NCI-H1105 (cell line): ENCODE measurements at places on chromosomes 3 and 15.

DNA sequence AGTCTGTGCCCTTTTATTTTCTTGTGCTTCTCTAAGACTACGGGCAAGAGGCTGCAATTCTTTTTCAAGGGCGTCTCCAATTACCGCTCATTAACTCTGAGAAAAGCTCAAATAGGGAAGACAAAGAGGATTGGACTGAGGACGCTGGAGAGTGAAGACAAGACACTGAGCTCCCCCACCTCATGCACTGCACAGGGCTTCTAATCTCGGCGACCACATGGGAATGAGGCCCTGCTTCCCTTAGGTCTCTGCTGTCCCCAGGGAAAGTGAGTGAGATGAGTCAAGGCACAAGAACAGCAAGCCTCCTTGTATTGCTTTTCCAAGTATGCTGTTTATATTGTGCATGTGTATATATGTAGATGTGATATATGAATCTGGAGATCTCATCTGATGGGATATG is 392.2 kb upstream of the CFAP20DC start:
- no peak for DNase-seq

DNA sequence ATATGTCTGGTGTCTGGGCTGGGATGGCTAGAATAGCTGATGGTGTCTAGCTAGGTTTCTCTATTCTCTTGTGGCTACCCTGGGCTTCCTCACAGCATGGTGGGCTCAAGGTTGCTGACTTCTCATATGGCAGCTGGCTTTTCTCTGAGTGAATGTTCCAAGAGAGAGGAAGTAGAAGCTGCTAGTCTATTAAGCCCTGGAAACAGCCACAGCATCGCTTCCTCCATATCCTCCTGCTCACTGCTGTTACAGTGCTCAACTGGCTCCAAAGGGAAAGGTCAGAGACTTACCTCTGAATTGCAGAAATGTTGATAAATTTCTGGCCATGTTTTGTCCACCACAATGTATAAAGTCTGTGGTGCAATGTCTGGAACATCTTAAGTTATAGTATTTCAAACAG is 299.9 kb upstream of the ADAMTS9 start:
- DNase-seq, result no peak

- DNase-seq, result peak; percentile 61
These were observed 189.9 kb downstream of the LPP start for GRCh38 chr3:188343894-188344293.

DNA sequence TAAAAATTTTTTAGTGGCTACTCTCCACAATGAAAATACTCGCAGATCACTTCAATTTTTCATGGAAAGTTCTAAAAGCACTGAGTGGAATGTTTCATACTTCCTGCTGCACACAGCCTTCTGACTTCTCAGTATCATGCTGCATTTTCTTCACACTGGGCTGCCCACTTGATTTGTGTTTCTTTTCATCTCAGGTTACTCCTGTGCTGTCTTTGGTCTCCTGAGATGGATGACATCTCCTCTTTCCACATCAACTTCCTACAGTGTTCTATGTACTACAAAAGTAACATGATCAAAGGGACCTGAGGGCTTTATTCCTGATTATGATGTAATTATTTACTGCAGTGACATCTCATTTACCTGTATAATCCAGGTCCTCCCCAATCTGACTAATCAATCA is 927.7 kb downstream of the ROBO2 start:
- no peak for DNase-seq

DNA sequence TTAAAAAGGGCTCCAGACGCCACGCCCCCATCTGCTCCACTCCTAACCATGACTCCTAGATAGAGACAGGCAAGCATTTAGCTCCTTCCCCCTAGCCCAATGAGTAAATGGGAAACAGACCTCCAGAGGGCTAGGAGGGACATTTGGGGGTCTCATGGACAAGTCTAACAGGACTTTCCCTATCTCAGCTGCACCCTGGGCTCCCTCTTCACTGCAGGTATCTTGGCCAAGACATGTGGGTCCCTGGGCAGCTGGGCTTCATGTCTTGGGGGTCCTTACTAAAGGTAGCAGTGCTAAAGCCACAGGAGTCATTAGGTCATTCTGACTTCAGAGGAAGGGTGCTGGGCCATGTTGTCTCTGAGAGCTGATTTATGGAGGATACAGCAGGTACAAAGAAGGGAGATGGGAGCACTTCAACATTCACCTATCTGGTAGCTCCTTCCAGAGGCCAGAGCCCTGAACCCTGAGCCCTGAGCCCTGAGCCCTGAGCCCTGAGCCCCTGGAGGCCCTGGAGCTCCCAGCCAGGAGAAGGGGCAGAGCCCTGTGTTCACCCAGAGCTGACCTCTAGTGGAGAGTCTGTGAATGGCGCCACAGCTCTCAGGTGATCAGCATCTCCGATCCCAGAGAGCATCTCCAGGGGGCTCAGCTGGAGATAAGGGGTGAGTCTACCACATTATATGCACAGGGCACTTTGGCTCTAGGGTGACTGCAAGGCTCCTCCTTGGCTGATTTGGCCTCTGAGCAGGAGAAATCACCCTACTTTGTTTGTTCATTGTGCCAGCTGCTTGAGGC is 40.1 kb upstream of the EPHB1 start:
- no peak for DNase-seq

GRCh38 chr15:78775472-78775871 is 35.8 kb downstream of the ADAMTS7 start:
- no peak for DNase-seq

GRCh38 chr3:42745776-42746454 is 27.1 kb downstream of the CCDC13 start:
- no peak for DNase-seq

DNA sequence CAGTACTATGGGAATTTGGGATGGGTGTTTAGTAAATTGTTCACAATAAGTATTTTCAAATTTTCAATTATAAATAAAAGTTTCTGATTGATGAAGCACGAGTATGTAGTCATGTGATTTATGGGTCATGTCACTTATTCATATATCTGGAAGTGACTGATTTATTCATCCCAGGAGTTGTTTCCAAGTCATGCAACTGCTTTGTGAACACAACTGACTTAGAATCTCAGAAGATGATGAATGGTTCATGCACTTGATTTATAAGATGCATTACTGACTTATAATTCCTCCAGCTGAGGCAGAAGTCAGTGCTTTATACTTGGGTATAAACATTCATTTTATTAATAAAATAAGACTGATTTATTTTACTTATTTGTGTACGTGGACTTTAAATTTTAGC is 137.8 kb upstream of the CBLB start:
- no peak for DNase-seq

GRCh38 chr15:52115598-52116427 is 3.2 kb upstream of the BCL2L10 start:
- no peak for DNase-seq

- peak; percentile 47 for DNase-seq
These were observed 279.1 kb upstream of the THRB start for GRCh38 chr3:24773798-24774197.

DNA sequence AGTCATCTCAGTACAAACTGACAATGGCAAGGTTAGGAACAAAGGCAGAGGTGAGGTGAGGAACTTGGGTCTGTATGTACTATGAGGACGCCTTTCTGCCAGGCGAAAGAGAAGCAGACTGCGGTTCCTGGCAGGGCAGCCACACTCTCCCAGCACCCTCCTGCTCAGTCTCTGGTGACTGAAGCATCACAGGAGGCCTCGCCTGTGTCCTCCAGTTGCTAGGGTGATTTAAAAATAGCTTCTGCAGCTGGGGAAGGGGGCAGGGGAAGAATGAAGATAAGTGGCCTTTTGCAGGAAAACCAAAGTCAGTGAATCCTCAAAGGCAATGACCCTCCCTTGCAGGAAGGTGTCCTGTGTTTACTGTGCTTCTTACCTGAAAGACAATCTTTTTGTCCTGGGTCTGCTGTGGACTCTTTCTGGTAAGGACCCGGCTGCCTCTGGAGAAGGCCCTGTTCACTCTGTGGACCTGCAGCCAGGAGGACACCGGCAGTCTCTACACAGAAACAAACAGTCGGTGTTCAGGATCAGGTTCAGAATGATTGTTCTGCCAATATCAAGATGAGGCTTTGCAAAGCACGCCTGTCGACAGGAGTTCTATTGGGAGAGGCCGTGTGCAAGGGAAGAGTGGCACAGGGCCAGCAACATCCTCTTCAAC is 65.7 kb upstream of the DGKG start:
- no peak for DNase-seq

- DNase-seq, result no peak
These were observed 25.4 kb upstream of the PRSS50 start for GRCh38 chr3:46742992-46743585.

DNA sequence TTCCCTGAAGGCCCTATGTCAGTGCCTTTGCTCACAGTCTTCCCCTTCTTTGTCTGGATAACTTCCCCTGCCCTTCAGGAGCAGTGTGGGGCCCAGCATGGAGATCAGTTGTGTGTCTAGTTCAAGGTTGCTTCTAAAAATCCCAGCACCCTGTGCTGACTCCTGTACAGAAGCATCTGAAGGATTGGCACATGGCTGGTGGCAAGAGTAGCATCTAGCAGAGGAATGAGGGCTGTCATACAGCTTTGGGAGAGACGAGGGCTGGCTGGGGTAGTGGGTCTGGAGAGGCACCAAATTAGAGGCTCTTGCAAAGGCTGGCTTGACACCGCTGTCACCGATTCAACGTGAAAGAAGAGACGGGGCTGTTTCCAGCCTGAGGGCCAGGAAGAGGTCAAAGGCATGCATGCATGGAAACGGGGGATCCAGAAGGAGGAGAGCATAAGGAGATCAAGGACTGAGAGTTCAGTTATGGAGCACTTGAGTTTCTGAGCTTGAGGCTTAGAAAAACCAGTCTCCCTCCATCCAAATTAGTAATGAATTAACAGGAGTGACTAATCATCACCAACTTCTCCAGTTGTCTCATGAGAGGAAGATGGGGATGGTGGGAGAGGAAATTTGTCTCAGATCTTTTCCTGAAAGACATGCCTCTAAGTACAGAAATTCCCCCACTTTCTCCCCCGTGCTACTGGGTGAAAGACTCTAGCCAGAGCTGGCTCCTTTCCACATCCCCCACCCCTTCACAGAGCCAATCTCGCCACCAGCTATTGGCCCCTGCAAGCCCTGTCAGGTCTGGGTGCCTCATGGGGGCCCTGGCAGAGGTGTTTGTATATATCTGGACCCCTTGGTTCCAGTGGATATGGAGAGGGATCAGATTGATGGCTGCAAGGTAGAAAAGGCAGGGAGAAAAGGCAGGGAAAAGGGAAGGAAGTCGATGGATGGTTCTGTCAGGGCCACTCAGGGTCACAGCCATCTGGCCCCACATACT is 45.9 kb downstream of the SLCO2A1 start:
- no peak for DNase-seq

- DNase-seq, result no peak
These were observed 17.1 kb downstream of the CHST13 start for GRCh38 chr3:126540951-126541627.

- no peak for DNase-seq
These were observed 26.3 kb upstream of the AVEN start for GRCh38 chr15:34065261-34065660.

GRCh38 chr3:149448331-149448831 is 26.1 kb upstream of the TM4SF4 start:
- no peak for DNase-seq

- DNase-seq, result no peak
These were observed 98.0 kb downstream of the USP13 start for GRCh38 chr3:179750720-179751328.
